ENCODE measurements at places on chromosomes 4 and X. TPM values are rescaled to one million over a fixed set of nuclear protein-coding genes. Genes with fewer than 3 reads are reported as not detected.
A peak's percentile ranks its signal among the peaks of the same experiment; 100 is the strongest.

- H3K4me3 ChIP-seq = no peak overlapping the region
- peaks cover 65% of the 10 kb centered on the region for H3K27me3 ChIP-seq
- no peaks in the 10 kb centered on the region for H3K4me1 ChIP-seq
These were observed 765 bp upstream of the DGKK start for GRCh38 chrX:50471390-50471789.

Gene IL1RAPL2
- 0.13 TPM for total RNA-seq

DNA sequence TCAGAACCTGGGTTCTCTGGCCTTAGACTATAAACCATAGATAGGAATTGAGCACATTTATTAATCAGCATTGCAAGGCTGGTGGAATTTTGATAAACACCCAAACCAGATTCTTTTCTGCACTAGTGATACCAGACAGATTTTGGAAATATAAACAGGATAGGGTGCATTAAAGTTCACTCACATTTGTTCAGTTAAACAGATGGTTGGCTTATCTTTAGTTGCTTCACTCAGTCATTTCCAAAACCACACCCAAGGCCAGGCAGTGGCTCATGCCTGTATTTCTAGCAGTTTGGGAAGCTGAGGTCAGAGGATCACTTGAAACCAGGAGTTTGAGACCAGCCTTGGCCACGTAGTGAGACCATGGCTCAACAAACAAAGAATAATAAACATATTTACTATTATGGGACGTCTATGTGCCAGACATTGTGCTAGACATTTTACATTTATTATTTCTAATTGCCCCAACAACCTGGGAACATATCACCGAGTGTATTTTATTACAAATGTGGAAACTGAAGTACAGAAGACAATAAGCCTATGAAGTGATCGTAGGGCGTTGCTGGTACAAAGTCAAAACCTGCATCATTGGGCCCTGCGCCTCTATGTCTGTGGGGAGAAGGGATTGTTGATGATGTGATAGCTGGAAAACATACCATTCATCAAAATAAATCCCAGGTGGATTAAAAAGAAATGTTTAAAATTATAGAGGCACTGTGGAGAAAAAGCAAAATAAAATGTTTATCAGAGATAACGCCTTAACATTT lies 15.0 kb downstream of the ADD1 start:
- no peak overlapping the region for H3K27ac ChIP-seq
- no peak for DNase-seq
- H3K4me1 ChIP-seq = peaks cover 23% of the 10 kb centered on the region
- no peaks in the 10 kb centered on the region for H3K27me3 ChIP-seq

GRCh38 chr4:166499820-166500219 lies 626.8 kb downstream of the TLL1 start:
- H3K27me3 ChIP-seq = no peaks in the 10 kb centered on the region
- peaks cover 1% of the 10 kb centered on the region for H3K4me1 ChIP-seq
- H3K4me3 ChIP-seq = no peak overlapping the region
- no peak for DNase-seq
- H3K36me3 ChIP-seq = no peaks in the 10 kb centered on the region

- H3K4me1 ChIP-seq = peaks cover 18% of the 10 kb centered on the region
- no peaks in the 10 kb centered on the region for H3K27me3 ChIP-seq
- H3K27ac ChIP-seq = peak overlapping the region; percentile 62
- no peak for DNase-seq
These were observed 68.1 kb downstream of the APBB2 start for GRCh38 chr4:41146196-41146595.

Gene PNMA6F
- not detected for total RNA-seq

DNA sequence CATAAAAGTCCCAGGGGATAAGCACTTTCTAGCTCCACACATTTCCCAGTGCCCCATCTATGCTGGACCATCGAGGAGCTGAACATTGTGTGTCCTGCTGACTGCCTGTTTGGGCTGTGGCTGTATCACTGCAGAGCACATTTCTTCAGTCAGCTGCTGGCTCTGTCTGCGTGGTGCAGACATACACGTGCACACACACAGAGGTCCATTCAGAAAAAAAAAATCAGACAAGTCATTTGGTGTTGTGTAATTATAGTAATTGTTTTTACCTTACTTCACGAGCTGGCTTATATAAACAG lies 1.1 kb upstream of the PDLIM3 start:
- no peak for DNase-seq
- peaks cover 40% of the 10 kb centered on the region for H3K27me3 ChIP-seq
- H3K36me3 ChIP-seq = no peaks in the 10 kb centered on the region
- no peak overlapping the region for H3K27ac ChIP-seq

DNA sequence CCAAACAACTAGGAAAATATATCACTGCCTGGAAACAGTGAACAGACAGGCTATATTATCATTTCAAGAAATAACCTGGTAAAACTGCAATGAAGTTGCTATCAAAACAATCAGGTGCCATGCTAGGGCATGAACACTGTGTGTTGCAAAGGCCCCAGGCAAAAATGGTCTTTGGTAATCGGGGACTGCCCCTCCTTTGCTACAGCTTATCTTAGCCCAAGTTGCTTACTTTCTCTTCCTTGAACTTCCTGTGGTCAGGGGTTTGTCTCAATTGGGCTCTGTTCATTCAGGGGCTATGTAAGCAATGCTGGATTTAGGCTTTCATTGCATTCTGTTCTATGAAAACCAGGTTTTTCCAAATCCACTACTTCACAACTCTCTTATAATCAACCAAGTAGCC lies 30.4 kb downstream of the SCML1 start:
- H3K4me1 ChIP-seq = no peaks in the 10 kb centered on the region
- DNase-seq = no peak
- H3K4me3 ChIP-seq = no peak overlapping the region
- no peak overlapping the region for H3K27ac ChIP-seq
- H3K27me3 ChIP-seq = peaks cover 30% of the 10 kb centered on the region
- no peaks in the 10 kb centered on the region for H3K36me3 ChIP-seq

Gene LGI2
- 7.3 TPM for total RNA-seq

GRCh38 chrX:13506574-13506973 lies 62.8 kb upstream of the EGFL6 start:
- DNase-seq = peak; percentile 73
- H3K4me1 ChIP-seq = no peaks in the 10 kb centered on the region
- no peak overlapping the region for H3K4me3 ChIP-seq
- H3K27ac ChIP-seq = no peak overlapping the region

- no peak for DNase-seq
- H3K4me3 ChIP-seq = no peak overlapping the region
- no peaks in the 10 kb centered on the region for H3K4me1 ChIP-seq
- no peak overlapping the region for H3K27ac ChIP-seq
These were observed 736.7 kb upstream of the PRKX start for GRCh38 chrX:4450177-4450576.

Gene CSAG1
- total RNA-seq = not detected

Gene TMEM47
- total RNA-seq = 7.5 TPM

DNA sequence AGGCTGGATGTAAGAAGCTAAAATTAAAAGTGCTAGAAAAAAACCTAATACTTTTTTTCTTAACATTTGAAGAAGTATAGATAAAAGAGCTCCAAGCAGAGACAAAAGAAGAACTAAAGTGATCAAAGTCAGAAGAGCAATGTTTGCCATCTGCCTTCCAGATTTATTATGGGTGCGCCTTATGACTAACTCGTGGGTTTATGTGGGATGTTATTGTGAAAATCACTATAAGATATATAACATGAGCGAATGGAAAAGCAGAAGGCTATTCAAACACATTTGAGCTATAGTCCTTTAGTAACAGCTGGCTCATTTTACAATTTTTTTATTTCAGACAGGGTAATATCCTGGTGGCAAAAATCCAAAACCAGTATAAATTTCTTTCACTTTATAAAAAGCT lies 1040.7 kb downstream of the RAPGEF2 start:
- no peaks in the 10 kb centered on the region for H3K27me3 ChIP-seq
- no peak overlapping the region for H3K4me3 ChIP-seq
- peaks cover 2% of the 10 kb centered on the region for H3K4me1 ChIP-seq
- no peaks in the 10 kb centered on the region for H3K36me3 ChIP-seq
- DNase-seq = no peak

GRCh38 chrX:106286053-106286650 lies 118.0 kb downstream of the PWWP3B start:
- H3K4me3 ChIP-seq = no peak overlapping the region
- no peaks in the 10 kb centered on the region for H3K4me1 ChIP-seq
- H3K36me3 ChIP-seq = no peaks in the 10 kb centered on the region
- no peak overlapping the region for H3K27ac ChIP-seq
- H3K27me3 ChIP-seq = no peaks in the 10 kb centered on the region

- H3K36me3 ChIP-seq = no peaks in the 10 kb centered on the region
- H3K27ac ChIP-seq = no peak overlapping the region
- no peaks in the 10 kb centered on the region for H3K27me3 ChIP-seq
These were observed 935.6 kb downstream of the PDHA2 start for GRCh38 chr4:96775501-96775900.

- H3K4me1 ChIP-seq = no peaks in the 10 kb centered on the region
- peaks cover 38% of the 10 kb centered on the region for H3K27me3 ChIP-seq
- DNase-seq = peak; percentile 74
- H3K27ac ChIP-seq = peak overlapping the region; percentile 88
- no peak overlapping the region for H3K4me3 ChIP-seq
These were observed 3.6 kb upstream of the RNF175 start for GRCh38 chr4:153763404-153763803.

DNA sequence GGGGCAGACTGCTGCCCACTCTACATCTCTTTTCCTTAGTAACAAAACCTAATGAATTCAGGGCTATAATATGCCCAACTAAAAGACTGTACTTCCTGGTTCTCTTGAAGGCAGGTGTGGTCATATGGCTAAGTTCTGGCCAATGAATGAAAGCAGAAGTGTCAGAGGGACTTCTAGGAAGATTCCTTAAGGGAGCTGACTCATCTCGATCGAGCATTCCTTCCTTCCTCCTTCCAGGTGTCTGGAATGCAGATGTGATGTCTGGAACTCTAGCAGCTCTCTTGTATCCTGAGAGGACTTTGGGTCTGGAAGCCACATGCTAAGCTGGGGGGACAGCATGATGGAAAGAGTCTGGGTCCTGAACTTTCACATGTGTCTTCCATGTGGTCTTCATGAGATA lies 116.2 kb upstream of the STX18 start:
- H3K4me1 ChIP-seq = no peaks in the 10 kb centered on the region
- H3K27me3 ChIP-seq = no peaks in the 10 kb centered on the region
- no peak overlapping the region for H3K4me3 ChIP-seq
- DNase-seq = no peak

GRCh38 chrX:133375615-133376340 lies 39.5 kb downstream of the GPC4 start:
- DNase-seq = no peak
- peak overlapping the region; percentile 3 for H3K27ac ChIP-seq
- peaks cover 50% of the 10 kb centered on the region for H3K36me3 ChIP-seq
- H3K4me1 ChIP-seq = peaks cover 8% of the 10 kb centered on the region
- no peak overlapping the region for H3K4me3 ChIP-seq

GRCh38 chr4:24884902-24885301 lies 27.9 kb downstream of the CCDC149 start:
- no peaks in the 10 kb centered on the region for H3K36me3 ChIP-seq
- no peak overlapping the region for H3K27ac ChIP-seq
- no peaks in the 10 kb centered on the region for H3K27me3 ChIP-seq
- H3K4me1 ChIP-seq = no peaks in the 10 kb centered on the region

Gene GJB1
- 0.91 TPM for total RNA-seq

GRCh38 chr4:174214101-174214878 lies 69.2 kb downstream of the FBXO8 start:
- H3K4me1 ChIP-seq = peaks cover 3% of the 10 kb centered on the region
- peak overlapping the region; percentile 76 for H3K4me3 ChIP-seq
- peak; percentile 84 for DNase-seq
- no peak overlapping the region for H3K27ac ChIP-seq
- peaks cover 99% of the 10 kb centered on the region for H3K27me3 ChIP-seq

Gene DGKK
- total RNA-seq = 4.8 TPM

Gene SH3TC1
- total RNA-seq = 2.7 TPM

Gene ARL9
- not detected for total RNA-seq

Gene ARHGAP6
- 1.1 TPM for total RNA-seq

Measured in endodermal cell (in vitro differentiated cells).